ENCODE measurements at places on chromosomes 12 and 14.

- DNase-seq = no peak
Observed at GRCh38 chr14:76257111-76257803, 105.5 kb downstream of the GPATCH2L start.

DNA sequence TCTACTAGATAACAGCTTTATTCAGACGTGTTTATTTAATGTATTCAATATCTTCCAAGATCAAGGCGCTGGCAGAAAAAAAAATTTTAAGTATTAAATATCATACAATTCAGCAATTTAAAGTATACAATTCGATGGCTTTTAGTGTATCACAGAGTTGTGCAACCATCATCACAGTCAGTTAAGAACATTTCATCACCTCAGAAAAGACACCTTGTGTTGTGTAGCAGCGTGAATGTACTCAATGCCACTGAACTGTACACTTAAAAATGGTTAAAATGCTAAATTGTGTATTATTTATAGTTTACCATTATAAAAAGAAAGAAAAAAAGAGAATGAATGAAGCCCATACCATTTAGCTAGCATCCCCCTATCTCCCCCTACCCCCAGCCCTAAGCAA is 96.4 kb downstream of the RIN3 start:
- DNase-seq = no peak

DNA sequence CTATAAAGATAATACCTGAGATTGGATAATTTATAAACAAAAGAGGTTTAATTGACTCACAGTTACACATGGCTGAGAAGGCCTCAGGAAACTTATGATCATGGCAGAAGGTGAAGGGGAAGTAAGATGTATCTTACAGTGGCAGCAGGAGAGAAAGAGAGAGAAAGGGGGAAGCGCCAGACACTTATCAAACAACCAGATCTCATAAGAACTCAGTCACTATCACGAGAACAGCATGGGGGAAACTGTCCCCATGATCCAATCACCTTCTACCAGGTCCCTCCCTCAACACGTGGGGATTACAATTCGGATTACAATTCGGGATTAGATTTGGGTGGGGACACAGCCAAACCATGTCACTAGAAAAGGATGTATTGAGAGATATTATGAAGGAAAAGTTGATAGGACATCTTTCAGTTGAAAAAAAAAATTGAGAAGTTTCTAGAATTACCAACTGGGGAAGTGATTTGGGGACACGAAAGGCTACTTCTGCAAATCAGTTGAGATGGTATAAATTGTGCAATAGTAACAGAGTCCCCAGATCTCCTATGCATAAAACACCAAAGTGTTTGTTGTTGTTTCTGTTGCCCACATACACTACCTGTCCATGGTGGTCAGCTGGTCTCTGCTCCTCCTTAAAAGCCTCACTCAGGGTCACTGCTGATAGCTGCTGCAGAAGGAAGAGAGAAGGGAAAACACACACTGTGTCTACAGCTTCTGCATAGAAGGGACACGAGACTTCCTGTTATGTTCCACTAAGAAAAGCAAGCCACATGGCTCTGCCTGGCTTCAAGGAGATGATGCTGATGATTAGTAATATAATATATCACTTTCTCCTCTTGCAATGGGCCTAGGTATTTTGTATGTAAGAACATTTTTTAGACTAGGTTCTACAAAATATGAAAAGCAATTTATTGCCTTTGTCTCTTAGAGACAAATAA is 465.5 kb downstream of the PDZRN4 start:
- DNase-seq = no peak

- peak; percentile 86 for DNase-seq
Observed at GRCh38 chr12:122368361-122369073, 54.0 kb downstream of the CLIP1 start.

Data from A172 (cell line).